Left ventricle myocardium superior (tissue), 1 donor: ENCODE measurements at places on chromosomes 4 and X.
A peak's percentile ranks its signal among the peaks of the same experiment; 100 is the strongest.

DNA sequence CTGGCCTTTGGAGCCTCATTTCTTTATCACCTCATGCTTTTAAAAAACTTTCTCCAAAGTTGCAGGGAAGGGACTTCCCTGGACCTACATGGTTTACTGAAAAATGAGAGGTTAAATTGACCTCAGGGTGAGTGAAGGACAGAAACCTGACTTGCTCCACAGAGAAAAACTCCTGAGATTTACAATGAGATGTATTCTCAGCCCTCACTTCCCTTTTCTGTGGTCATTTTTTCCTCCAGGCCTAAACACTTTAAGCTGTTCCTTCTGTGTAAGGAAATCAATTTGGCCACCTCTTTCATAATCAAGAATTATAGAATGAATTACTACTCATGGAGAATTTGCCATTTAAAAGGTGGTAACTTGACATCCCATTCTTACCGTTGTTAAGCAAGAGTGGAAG, 77.9 kb downstream of the HPGD start:
- no peak for DNase-seq

GRCh38 chr4:142850478-142850877, 4.4 kb upstream of the INPP4B start:
- no peak for DNase-seq

GRCh38 chrX:33041141-33041540, 170.2 kb downstream of the DMD start:
- DNase-seq, result no peak

DNA sequence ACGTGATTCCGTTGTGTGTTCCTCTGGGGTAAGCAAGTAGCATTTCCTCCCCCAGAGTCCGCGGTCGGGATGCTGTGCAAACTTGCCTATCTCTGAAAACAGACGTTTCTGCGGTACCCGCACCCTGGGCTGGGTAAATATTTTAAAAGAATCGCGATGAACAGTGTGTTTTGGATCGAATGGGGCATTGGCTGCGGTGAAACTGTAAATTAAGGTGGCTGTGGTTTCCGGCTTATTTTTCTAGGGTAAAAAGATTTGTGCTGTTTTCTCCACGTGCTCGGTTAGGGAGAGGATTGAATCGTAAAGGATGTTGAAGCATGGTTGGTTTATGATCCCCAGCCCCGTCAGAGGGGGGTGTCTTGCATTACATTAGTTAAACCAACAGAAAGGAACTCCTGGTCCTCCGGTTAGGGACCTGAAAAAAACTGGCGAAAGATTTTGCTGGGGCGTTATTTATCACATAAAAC, 1.2 kb downstream of the HHIP start:
- no peak for DNase-seq

DNA sequence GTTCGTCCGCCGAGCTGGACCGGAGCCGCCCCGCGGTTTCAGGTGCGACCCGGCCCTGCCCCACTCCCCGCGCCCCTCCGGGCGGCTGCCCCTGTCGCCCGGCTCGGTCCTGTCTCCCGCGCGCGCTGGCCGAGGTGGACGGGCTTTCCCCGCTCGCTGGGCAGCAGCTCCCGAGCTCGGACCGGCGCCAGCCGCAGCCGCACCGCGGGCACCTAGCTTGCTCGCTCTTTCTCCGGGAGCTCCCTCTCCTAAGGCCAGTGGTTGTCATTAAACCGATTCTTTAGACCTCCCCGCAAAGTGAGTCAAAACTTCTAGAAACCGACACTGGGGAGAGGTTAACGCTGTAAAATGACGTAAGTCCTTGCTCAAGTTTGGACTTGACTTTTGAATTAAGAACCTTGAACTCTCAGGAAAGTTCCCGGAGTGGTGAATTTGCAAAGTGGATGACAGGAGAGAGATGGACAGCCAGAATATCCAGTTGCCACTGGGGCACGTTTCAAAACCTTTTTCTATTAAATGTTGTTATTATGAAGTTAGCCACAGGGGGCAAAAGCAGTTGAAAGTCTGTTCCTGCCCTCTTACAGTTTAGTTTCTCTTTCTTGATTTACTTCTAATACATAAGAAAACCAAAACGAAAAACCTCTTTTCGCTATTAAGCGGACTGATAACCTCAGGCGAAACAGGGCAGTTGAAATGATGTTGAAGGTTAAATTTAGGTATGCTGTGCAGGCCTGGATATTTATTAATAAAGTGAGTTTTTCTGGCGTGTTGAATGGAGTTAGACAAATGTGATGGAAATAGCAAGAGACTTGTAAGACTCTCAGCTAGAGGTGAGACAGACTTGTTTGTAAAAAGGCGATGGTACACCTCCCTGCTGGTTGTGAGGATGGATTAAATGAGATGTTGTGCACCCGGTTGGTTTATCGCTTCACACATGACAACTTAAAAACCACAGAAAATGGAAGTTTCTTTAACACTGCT, 847 bp downstream of the PI4K2B start:
- DNase-seq, result peak; percentile 74

- peak; percentile 82 for DNase-seq
These were observed 59.8 kb downstream of the ACOX3 start for GRCh38 chr4:8380511-8381415.

DNA sequence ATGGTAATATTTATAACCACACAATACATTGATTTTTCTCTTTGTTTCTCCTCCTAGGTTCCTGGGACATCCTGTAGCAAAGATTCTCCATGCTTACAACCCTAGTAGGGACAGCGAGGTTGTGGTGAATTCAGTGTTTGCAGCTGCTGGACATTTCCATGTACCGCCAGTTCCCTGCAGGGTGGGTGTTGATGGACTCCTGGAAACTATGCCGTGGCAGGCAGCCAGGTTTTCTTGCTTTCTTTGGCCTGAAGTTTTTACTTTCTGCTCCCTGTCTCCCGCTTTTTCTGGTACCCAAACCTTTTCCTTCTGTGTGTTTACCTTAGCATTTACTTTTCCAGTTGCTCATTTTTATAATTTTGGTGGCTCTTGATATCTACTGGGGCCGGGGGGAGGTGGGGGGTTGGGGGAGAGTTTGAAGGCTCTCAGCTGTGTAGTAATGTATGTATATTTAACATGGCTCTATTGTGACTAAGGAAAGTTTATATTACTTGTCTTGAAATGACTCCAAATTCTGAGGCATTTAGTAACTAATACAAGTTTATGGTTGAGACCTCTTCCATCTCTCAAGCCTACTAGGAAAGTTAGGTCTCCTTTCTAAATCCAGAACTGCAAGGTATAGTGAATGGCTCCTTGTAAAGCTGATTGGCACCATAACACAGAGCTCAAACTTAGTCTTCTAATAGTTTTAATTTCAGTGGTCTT, 89.7 kb downstream of the TMEM131L start:
- DNase-seq, result peak; percentile 93

DNA sequence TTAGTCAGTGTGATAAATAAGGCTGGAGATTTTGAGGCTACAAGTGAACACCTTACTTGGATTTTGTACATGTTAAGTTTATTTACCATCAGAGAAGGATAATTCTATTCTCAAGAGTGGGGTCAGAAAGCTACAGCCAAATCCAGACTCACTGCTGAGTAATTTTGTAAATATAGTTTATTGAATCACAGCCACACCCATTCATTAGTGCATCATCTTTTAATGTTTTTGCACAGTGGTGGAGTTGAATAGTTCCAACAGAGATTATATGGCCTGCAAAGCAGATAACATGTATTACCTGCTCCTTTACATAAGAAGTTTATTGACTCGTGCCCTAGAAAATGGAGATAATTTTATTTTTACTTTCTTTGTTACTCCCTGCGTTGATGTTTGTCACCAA, 60.4 kb downstream of the PCDH18 start:
- DNase-seq, result no peak

- DNase-seq, result no peak
These were observed 83.2 kb upstream of the ARHGAP24 start for GRCh38 chr4:85391589-85392410.

GRCh38 chr4:4524364-4524763, 17.5 kb downstream of the STX18 start:
- no peak for DNase-seq

DNA sequence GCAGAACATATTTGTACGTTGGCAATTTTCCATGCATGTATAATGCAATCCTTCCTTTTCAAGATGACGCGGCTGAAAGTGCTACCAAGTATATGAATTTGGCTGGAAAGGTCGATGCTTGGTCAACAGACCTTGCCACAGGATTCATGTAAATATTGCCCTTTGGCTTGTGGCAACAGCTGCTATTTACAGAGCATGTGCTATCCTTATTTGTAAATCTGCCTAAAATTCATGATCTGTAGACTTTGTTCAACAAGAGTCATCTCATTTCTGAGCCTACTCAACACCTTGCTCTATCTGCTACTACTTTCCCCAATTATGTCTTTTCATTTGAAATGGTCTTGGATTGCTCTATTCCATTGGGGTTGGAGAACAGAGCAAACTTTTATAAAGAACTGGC, 1.9 kb upstream of the SMARCA1 start:
- no peak for DNase-seq

- no peak for DNase-seq
These were observed 8.0 kb upstream of the ARSJ start for GRCh38 chr4:113987382-113987941.

DNA sequence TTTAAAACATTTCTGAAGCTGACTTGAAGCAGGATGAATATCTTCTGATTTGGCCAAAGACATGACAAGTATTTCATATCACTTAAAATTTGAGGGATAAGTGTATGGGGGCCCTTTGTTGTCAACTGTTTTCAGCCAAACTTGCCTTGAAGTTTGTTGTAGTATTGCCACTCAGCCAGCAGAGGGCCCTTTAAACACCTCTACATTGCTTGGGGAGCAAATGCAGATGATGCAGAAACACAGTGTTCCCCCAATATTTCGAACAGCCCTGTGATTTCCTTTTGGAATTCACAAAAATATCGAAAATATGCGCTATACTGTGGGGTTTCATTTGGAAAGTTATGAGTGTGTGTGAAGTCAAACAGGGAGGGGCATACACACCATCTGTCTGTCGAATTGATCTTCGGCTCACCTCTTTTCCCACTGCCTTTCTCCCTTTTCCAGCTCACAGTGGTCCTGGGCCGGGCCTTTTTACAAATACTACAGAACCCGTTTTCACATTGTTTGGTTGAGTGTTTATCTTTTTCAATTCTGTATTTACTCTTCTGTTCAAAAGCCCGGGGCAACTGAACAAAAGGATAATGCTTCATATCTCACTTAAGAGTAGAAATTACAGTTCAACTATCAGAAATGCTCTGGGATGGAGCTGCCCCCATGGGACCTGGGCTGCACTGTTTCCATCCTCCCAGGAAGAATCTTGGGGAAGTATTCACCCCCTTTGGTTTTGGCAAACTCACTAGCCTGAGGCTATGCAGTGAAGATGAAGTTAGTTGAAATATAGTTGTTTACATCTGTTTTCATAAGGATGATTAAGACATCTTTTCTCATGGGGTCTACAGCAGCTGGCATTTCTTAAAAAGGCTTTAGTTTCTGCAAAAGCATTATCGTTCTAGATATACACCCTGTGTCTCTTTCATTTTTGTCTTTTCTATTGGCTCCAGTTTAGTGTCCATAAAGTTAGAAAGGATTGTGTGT, 137.6 kb downstream of the EGF start:
- DNase-seq, result no peak

- peak; percentile 78 for DNase-seq
These were observed at the start of gene TRIM2 for GRCh38 chr4:153204247-153204671. Gene TRIM2 (plus strand): TSS chr4:153204443. CDS start chr4:153204531, 88 bp downstream.

GRCh38 chr4:177562859-177563258, 120.6 kb upstream of the AGA start:
- DNase-seq, result no peak

DNA sequence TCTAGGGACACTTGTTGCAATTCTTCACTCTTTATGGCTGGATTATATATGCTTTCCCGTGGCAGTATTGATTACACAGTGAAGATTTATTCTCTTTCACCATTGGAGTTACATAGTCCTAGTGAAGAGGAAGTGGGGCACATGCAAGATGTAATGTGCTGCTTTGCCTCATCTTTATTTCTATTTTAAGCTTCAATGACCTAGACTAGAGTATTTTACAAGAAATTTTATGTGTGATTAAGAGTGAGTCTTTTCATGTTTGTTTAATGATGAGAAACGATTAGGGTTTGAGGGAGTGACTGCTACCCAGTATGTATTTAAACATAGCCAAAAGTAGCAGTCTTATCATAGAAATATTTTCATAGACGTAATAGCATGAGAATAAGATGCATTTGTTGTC, 30.8 kb downstream of the DIAPH2 start:
- DNase-seq, result no peak

GRCh38 chr4:40057586-40058091, 989 bp downstream of the N4BP2 start:
- peak; percentile 50 for DNase-seq

- no peak for DNase-seq
These were observed 151.3 kb downstream of the USP46 start for GRCh38 chr4:52507774-52508173.

DNA sequence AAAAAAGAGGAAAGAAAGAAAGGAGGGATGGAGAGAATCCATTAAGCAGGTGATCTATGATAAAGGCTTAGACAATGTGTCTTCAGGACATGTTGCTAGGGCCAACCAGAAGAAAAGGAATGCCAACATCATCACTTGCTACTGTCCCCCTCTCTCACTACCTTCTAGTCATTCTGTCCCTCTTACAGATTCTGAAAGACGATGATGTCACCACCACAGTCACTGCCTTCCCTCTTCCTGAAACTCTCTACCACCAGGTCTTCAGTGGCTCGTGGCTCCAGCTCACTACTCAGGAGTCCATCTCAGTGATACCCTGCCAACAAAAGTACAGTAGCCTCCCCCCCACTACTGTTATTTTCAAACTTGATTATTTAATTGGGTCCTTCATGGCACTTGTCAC, 64.0 kb downstream of the KCNIP4 start:
- DNase-seq, result no peak

- DNase-seq, result no peak
These were observed 1271.0 kb downstream of the RAPGEF2 start for GRCh38 chr4:160373911-160374310.

DNA sequence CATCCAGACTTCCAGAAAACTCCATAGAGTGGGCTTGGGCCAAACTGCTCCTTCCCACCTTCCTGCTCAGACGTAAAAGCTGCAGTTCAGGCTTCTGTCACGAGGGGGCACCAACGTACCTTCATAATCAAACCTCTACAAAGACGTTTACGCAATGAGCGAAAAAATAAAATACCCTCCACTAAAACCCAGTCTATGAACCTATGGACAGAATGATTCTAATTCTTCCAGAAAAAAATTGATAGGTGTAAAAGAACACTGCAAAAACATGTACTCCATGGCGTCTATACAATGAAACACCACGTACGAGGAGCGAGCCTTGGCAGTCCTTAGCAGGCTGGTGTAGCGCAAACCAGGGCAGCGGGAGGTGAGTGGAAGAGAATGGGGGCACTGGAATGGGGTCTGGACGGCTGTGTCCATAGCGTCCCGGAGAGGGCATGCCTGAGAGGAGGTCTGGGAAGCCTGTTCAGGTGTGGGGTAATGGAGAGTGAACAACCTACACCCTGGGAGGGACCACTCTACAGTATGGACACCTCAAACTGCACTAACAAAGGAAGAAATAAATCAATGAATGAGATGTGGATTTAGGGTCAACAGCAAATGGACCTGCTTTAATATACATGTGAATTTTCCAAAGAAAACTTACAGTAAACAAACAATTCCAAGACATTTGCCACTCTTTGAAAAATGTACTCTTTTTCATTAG, 14.4 kb upstream of the RAB40A start:
- peak; percentile 80 for DNase-seq

- DNase-seq, result no peak
These were observed 88.4 kb downstream of the LRP2BP start for GRCh38 chr4:185307136-185307950.
